ENCODE measurements at places on chromosomes 3 and 15.

DNA sequence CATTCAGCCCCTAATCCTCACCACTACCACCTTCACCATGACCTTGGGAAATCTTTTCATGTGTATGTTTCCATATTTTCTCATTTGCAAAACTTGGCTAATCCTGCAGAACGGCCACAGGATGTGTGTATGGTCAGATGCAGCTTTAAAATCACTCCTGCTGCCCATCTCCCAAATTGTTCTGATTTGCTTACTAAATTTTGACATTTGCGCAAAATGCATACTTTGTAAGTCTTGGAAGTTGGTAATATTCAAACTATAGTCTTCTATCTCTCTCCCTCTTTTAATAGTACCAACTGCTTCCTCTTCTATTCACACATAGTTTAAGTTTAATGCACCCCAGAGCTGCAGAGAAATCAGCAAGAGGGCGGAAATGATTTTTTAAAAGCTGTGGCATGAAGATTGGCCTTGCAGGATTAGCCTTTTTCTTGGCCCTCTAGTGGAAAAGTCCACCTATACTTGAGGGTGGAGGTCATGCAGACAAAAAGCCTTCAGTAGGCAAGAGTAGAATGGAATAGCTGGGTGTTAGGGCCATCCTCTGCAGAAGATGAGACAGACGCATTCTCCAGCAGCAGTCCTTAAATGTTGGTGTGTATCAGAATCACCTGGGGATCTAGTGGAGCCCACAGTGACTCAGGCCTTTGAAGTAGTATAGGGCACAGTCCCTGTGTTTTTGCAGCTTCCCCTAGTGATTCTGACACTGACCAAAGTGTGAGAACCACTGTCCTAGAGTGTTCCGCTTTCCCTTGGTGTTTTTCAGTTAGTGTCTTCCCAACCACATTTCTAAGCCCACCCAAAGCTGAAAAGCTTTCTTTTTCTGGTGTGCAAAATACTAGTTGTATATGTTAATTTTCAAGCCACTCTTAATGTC lies 181.7 kb downstream of the CHST2 start:
- DNase-seq = no peak

- no peak for DNase-seq
Measured at GRCh38 chr3:14231145-14231990, 52.8 kb downstream of the LSM3 start.

DNA sequence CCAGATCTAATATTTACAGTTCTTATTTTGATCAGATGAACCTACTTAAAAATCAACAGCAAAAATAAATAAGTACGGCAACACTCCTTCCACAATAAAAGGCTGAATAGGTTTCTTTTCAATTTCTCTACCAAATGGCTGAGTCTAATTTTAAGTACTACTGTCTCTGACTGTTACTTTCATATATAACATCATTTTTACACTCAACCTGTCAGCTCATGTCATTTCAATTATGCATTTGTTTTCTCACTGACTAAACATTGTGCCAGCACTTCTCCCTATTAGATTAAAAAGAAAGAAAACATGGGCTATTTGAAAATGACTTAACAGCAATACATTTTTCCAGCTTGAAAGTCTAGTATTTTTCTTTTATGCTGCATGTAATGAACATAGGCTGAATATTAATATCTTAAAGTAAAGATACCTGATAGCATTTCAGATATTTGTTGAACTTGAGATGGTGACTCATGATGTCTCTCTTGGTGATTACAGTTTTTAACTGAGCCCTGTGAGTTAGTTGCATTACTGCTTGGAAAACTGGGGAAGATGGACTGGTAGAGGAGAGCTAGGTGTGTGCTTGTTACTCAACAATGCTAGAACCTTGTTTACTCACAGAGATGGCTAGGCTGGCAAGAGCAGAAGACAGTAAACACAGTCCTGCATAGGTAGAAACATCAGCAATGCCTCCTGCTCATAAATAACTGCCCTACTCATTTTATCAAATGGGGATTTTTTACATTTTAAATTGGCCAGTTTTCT lies 73.9 kb downstream of the PEX5L start:
- no peak for DNase-seq

DNA sequence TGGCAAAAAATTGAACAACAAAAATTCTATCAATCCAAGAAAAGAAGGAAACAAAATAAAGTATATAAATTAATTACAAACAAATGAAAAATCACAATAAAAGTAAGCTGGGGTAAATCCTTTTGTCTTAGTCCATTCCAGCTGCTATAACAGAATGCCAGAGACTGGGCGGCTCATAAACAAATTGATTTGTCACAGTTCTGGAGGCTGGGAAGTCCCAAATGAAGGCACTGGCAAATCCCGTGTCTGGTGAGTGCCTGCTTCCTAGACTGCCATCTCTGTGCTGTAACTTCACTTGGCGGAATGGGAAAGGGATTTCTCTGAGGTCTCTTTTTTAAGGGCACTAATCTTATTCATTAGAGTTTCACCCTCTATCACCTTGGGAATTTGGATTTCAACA lies 53.6 kb upstream of the RPL35A start:
- DNase-seq = no peak

Data from D341Med (cell line).